Muscle of back (tissue), 13 donors: ENCODE measurements at places on chromosomes 1 and 21. TPM values are rescaled to one million over a fixed set of nuclear protein-coding genes. Genes with fewer than 3 reads are reported as not detected.

Gene TTLL7
- polyA plus RNA-seq: 21.2 TPM

DNA sequence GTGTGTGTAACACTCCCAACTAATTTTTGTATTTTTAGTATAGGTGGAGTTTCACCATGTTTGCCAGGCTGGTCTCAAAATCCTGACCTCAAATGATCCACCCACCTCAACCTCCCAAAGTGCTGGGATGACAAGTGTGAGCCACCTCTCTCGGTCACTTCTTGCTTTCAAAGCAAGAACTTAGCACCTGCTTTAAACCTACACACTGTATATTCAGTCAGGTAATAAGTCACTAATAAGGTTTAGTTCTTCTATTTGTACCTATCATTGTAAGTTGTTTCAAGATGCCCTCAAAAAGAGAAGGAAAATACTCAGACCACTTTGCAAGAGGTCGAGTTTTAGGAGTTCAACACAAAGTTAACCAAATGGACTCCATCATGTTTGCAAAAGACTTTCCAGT is 431.3 kb downstream of the MRPL39 start:
- DNase-seq: no peak

DNA sequence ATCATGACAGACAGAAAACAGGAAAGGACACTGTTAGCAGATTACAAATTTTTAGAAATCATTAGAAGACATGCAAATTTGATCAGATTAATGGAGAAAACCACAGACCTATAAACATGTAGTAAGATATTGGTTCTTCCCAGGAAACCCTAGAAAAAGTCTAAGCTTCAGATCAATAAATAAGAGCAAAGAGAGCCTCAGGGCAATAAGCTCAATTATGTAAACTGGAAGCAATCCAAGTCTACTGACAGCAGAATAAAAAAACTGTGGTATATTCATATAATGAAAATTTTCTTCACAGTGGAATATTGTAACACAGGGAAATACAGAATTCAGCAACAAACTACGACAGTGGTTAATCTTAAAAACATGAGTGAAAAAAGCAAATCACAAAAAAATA is 36.3 kb downstream of the NRDC start:
- DNase-seq: no peak

- DNase-seq: no peak
Observed at GRCh38 chr1:177811429-177811828, 158.4 kb downstream of the SEC16B start.

Gene IGFN1
- polyA plus RNA-seq: 4.2 TPM

DNA sequence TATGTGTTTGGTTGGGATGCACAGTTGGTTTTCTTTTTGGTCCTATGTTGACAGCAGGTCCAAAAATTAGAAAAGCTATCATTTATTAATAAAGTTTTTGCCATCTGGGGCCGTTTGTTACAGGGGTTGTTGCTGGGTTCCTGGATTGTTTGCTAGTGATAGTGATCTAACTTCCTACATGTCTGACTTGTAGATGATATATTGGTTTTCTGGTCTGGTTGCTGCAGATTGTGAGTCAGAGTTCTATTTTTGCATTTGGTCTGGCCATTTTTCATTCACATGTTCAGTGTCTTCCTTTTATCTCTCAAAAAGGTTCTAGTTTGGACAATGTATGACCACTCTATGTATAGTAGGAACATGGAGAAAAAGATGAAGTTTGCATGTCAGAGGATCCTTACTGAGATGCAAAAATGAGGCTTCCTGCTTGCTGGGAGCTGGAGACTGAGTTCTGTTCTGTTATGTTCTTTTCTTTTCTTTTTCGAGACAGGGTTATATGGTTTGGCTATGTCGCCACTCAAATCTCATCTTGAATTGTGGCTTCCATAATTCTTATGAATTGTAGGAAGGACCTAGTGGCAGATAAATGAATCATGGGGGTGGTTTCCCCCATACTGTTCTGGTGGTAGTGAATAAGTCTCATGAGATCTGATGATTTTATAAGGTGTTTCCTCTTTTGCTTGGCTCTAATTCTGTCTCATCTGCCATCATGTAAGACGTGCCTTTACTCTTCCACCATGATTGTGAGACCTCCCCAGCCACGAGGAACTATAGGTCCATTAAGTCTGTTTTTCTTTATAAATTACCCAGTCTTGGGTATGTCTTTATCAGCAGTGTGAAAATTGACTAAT is 4.2 kb upstream of the NVL start:
- no peak for DNase-seq

Gene ADAMTS4
- 12.9 TPM for polyA plus RNA-seq

DNA sequence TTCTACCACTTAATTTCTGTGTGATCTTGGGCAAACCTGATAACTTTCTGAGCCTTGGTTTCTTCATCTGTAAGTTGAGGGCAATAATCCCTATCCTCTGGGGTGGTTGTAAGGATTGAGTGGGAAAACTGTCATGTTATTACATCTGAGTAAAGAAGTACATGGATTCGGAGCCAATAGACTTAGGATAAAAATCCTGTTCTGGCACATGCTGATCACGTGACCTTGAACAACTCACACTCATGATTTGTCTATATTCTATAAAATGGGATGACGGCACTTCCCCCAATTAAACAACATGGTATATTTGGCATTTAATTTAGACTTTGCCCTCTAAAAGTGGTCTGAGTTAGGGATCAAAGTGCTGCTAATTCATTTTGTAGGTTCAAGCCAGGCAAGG is 315.5 kb downstream of the PLPP3 start:
- DNase-seq: no peak
